ENCODE measurements at places on chromosomes 7 and 10.
A peak's percentile ranks its signal among the peaks of the same experiment; 100 is the strongest.

- DNase-seq = no peak
These were observed 288.9 kb downstream of the ADARB2 start for GRCh38 chr10:1448252-1448930.

DNA sequence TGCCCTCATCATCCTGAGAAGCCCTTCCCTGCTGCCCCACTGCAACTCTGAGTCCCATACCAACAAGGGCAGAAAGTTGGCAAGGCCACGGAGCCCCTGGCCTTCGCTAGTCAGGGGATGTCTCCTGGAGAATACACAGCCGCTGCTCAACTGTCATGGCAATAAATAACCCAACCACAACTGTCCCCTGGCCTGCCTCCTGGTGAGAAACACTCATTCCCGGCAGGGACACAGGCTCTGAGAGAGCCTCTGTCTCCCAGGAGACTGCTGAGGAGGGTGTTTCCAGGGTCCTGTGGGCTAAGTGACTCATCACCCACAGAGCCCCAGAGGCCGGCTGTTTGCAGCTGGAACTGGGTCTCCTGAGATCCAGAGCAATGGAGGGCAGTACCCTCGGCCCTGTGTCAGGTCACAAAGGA lies 354.1 kb downstream of the TNS3 start:
- peak; percentile 55 for DNase-seq

- no peak for DNase-seq
These were observed 75.7 kb upstream of the NANOS1 start for GRCh38 chr10:118953598-118954393.

DNA sequence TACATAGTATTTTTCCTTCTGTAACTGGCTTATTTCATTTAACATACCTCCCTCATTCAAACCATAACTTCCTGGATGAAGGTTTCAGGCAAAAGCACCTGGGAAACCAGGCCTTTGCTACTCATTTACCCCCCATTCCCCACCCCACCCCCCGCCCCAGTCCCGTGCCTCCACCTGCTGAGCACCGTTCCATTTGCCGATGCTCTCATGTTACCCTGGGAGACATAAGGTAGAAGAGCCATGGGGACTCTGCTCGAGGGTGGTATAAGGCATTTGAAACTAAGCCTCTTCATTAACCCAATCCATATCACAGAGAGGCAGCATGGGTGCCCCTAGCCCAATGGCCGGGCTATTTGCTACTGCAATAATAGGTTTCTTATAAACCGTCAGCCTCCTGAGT lies 22.2 kb upstream of the MCM10 start:
- DNase-seq = no peak

- no peak for DNase-seq
These were observed 549.5 kb upstream of the GRM3 start for GRCh38 chr7:86094166-86094669.

GRCh38 chr10:107340326-107340725 lies 175.8 kb upstream of the SORCS1 start:
- DNase-seq = no peak

GRCh38 chr7:44291066-44291732 lies 34.2 kb downstream of the CAMK2B start:
- DNase-seq = no peak

DNA sequence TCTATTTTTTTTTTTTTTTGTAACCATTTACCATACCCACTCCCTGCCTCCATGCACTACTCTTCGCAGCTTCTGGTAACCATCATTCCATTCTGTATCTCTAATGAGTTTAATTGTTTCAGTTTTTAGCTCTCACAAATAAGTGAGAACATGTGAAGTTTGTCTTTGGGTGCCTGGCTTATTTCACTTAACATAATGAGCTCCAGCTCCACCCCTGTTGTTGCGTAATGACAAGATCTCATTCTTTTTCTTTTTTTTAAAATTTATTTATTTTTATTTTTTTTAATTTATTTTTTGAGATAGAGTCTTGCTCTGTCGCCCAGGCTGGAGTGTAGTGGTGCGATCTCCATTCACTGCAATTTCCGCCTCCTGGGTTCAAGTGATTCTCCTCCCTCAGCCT lies 142.3 kb upstream of the PCLO start:
- no peak for DNase-seq

GRCh38 chr7:69598487-69599285 lies 411 bp downstream of the AUTS2 start:
- DNase-seq = peak; percentile 67

DNA sequence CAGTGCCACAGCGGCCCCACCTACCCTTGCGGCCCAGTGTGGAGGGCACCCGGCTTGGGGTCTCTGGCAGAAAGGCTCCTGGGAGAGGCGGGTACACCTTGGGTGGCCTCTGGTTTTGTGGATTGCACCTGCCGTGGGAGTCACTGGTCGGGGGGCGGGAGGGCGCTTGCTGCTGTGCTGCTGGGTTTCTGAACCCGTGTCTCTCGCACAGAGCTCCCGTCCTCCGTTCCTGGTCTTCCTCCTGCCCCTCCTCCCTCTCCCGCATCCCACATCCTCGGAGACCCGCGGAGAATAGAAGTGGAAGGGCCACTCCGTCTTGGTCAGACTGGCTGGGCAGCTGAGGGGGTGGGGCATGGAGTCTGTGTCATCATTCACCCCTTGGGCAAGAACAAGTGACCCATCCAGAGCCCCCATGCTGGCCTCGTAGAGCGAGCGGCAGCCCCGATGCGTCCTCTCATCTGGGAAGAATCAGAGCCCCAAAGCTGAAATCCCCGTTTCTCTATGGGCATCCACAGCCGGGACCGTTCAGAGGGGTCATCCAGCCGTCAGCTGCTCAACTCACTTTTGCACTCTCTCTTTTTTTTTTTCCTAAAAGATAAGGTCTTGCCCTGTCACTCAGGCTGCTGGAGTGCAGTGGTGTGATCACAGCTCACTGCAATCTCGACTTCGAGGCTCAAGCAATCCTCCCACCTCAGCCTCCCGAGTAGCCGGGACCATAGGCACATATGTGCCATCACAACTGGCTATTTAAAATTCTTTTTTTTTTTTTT lies 4.0 kb downstream of the MAFK start:
- DNase-seq = no peak

DNA sequence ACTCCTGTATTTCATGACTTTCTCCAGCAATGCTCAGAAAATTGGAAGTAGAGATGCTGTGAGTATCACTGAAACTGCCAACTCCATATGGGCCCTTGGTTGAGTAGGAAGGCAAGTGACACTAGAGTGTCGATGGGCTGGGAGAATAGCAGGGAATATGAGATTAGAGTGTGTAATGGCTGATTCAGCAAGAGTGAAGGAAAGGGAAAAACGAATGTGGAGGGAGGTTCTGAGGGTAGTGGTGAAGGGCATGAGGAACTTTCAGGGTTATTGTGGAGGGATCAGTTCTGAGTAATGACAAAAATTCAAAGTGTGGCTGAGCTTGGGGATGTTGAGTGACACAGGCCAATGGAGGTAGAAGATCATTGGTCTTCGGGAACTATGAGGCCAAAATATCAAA lies 49.0 kb upstream of the PCGF5 start:
- no peak for DNase-seq
